ENCODE measurements at places on chromosomes 4 and X.

DNA sequence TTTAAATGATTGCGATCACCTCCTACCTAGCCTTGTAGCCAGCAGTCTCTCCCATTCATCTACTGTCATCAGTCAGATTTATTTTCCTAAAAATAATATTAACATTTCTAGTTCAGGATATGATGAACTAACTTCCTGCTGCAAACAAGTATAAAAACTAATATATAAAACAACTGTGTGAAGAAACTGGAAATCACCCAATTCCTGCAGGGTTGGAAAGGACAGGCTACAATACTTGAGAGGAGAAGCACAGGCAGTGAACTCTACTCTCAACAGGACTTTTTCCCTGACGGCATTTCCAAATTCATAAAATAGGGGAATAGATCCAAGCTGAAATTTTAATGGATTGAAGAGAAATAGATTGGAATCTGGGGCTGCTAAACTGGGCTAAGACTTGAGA is 14.2 kb upstream of the BBS12 start:
- DNase-seq: no peak

GRCh38 chr4:124199755-124200154 is 512.8 kb downstream of the ANKRD50 start:
- DNase-seq: no peak

DNA sequence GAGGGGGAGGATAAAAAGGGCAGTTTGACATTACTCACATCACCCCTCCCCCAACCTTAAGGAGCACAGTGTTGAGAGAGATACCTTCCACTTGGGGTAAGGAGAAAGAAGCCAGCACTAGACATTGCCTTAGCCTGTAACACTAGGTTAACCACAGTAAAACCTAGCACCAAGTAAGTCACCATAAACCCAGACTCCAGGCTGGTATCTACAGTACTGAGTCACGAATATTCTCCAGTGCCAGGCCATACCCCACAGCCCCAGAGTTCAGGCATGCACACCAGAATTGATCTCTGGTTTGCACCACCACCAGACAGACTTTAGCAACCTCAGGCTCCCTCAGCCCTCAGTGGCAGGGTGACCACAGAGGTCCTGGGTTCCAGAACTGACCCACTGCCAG is 570.4 kb downstream of the PRR32 start:
- DNase-seq: no peak

DNA sequence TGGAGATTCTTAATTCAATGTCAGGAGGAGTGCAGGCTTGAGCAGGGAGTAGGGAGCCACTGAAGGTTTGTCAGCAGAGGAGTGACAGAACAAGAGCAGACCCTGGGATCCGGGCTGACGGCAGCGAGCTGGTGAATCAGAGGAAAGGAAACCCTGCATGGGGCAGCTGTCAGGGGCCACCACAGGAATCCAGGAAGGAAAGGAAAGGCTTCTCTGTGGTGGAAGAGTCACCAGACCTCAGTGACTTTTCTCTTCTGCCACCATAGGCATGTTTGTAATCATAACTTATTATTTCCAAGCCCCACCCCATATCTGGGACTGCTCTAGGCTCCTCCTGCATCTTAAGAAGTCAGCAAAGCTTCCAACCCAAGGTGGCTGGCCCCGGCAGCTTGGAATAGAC is 150.9 kb downstream of the BCOR start:
- no peak for DNase-seq

- DNase-seq: no peak
Measured at GRCh38 chr4:187714957-187715356, 280.6 kb upstream of the ZFP42 start.

GRCh38 chr4:71380788-71381187 is 42.0 kb downstream of the SLC4A4 start:
- DNase-seq: no peak

DNA sequence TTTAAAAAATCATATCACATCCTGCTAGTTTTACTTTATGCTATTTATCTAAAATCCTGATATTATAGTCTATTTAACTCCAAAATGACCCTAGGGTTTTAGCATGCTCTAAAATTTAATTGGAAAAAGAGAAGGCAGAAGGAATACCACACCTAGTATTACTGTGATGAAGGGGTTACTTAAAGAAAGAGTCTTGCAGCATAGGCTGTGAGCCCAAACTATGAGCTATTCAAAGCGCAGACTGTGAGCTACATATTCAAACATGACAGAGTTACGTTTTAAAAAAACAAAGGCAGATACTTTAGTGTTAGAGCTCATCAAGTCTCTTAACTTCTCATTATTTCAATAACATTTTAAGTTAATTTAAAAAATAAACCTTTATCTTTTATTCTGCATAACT is 247.7 kb upstream of the ETNPPL start:
- DNase-seq: no peak
